GM04504 (cell line): ENCODE measurements at places on chromosomes 2 and 18.

DNA sequence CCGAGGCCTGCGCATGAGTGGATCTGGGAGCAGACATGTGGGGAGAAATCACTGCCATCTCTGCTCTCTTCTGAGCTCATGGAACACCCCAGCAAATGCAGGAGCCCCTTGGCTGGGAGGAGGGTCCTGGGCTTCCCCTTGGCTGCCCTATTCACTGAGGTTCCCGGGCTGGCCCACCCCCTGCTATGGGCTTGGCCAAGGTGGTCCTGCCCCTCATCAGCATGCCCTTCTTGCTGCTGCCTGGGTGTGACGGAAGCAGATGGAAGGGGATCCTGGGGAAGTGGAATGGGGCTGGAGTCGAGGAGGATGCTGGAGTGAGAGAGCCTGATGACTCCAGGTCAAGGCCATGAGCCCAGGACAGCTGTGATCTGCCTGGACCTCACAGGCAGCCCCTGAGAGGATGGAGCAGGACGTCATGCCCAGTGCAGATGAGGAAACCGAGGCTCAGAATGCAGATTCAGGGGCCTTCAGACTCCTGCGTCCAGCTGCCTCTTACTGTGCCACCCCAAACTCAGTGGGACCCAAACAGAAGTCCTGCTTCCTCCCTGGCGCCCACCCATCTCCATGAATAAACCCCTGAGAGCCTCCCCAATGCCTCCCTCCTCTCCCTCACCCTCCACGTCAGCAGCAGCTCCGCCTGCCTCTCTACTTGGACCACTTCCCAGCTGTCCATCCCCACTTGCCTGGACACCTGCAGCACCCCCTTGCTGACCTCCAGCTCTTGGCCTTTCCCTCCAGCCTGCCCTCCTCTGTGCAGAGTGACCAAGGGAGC lies 4.0 kb downstream of the SNED1 start:
- no peak for DNase-seq

GRCh38 chr2:66559672-66560071 lies 124.7 kb downstream of the MEIS1 start:
- DNase-seq: no peak

GRCh38 chr18:27869735-27870134 lies 307.2 kb downstream of the CDH2 start:
- DNase-seq: no peak

GRCh38 chr2:12313445-12314126 lies 403.1 kb upstream of the TRIB2 start:
- no peak for DNase-seq

DNA sequence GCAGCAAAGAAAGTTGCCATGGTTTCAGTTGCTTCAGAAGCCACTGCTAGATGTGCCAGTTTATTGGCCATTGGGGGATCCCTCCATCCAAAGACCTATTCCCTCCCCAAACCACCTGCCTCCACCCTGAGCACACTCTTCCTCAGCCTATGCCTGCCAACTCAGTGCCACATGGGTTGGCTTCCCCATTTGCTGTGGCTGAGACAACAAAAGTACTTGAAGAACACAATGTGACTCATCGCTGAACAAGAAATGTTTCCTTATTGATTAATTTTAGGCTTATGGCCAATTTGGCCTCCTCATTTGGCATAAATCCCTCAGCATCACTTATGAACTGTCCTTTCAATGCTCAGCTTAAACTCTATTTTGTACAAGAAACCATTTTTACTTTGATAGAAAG lies 215.9 kb downstream of the TMEM247 start:
- DNase-seq: no peak

DNA sequence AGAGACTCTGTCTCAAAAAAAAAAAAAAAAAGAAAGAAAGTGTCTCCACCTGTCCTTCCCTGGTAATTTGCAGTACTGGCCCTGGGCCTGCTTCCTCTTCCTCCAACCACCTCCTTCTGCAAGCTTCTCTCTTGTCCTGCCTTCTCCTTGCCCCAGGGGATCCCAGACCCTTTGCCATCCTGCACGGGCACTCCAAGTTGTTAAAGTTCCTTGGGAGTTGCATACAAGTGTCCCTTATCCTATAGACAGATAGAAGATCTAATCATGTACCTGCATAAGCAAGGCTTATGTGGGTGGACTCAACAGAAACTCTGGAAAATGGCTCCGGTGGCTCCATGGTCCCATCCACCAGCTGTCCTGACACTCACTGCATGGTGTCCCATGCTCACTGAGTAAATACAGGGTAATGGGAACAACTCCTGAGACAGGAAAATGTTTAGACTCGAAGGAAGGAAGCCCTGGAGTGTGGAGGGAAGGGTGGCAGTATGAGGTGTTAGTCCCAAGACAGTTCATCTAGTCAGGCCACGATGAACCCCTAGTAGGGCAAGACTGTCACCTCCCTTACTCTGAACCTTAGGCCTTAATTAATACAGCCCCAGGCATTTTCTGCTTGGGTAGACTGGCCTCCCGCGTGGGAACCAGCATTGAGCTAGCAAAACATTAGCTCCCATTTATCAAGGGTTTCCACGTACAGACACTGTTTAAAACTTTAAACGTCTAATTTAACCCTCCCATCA lies 17.1 kb downstream of the ODC1 start:
- no peak for DNase-seq
